ENCODE measurements at places on chromosomes 11 and 22.

DNA sequence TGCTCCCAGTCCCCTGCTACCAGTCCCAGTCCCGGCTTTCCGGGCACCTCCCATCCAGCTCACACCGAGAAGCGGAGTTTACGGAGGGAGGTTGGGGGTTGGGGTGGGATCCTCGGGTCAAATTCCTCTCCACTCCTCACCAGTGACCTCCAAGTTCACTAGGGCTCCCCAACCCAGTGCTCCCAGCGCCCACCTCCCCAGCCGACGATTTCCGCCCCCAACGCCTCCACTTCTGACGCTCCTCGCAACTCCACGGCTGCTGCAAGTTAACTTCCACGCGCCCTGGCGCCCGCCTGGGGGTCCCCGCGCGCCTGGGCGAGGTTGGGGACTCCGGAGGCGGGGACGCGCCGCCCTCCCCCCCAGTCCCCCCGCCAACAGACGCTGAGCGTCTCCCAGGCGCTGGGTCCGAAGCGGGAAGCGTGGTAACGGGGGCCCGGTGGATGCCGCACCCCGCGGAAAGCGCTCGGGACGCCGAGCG, 526 bp downstream of the TPST2 start:
- no peak for DNase-seq

- DNase-seq, result no peak
Measured at GRCh38 chr22:20563466-20563906, 56.1 kb downstream of the MED15 start.

GRCh38 chr11:78372114-78372768, 45.4 kb downstream of the GAB2 start:
- no peak for DNase-seq

GRCh38 chr11:36210529-36210928, 78.7 kb downstream of the COMMD9 start:
- DNase-seq, result no peak

- DNase-seq, result no peak
Measured at GRCh38 chr11:47881145-47881544, 33.0 kb upstream of the NUP160 start.

GRCh38 chr11:43845816-43846215, 34.8 kb upstream of the ALKBH3 start:
- no peak for DNase-seq

DNA sequence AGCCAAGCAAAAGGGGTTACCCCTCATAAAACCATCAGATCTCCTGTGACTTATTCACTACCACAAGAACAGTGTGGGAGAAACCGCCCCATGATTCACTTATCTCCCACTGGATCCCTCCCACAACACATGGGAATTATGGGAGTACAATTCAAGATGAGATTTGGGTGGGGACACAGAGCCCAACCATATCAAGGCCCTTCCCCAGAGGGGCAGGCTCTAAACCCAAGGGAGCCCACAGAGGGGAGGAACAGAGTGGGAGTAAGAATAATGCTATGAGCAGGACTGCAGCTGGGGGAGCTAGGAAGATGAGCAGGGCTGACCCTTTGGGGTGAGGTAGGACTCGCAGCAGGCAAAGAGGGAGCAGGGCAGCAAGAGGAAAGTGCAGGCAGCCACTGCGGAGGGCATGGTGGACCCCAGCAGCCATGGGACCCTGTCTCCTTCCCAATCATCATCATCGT, 59.3 kb downstream of the CD82 start:
- DNase-seq, result no peak

- no peak for DNase-seq
Measured at GRCh38 chr11:122796128-122796717, 42.1 kb upstream of the CRTAM start.

- no peak for DNase-seq
Measured at GRCh38 chr11:44590769-44591168, 25.3 kb downstream of the CD82 start.

- DNase-seq, result no peak
Measured at GRCh38 chr11:108752297-108752751, 87.5 kb downstream of the DDX10 start.

- DNase-seq, result peak; percentile 58
Measured at GRCh38 chr11:75771646-75772410, 3.2 kb downstream of the DGAT2 start.

DNA sequence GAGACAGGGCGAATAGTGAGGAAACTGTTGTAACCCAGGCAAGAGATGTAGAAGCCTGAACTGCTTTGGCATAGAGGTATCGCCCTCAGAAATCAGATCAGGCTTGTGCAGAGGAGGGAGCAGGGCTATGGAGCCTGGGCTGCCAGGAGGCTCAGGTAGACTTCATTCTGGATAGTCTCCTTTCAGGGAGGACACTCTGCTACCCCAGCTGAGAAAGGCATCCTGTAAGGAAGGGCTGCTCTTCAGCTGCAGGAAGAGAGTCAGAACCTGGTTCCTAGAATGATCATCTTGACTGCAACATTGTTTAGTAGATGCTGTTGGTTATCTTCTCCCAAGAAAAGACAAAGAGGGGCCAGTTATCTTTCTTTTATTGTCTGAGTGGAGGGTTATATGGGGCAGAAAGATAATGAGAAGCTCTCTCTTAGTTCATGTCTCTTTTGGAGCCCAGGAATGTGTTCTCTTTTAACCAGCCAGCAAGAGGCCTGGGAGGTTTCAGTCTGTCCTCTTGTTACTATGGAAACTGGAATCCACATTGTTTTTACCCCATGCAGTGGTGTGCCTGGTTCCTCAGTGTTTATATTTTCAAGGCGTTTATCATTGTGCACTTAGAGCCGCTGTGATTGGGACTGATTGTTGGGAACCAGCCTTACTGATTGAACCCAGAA, 95.7 kb downstream of the STIM1 start:
- DNase-seq, result no peak

DNA sequence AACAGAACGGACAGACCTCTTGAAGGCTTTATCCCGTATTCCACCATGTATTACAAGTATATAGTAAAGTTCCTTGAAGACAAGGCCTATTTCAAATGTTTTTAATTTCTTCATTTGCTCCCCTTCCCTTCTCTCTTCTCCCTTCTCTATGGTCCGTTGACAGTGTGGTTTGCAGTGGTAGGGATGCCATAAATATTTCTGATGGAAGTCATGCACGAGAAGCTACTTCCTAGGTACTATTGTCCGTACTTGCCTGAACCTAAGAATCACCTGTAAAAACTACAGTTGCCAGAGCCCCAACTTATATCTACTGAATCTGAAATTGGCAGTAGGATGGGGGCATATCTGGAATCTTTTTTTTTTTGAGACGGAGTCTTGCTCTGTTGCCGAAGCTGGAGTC, 2.8 kb downstream of the PISD start:
- DNase-seq, result no peak

DNA sequence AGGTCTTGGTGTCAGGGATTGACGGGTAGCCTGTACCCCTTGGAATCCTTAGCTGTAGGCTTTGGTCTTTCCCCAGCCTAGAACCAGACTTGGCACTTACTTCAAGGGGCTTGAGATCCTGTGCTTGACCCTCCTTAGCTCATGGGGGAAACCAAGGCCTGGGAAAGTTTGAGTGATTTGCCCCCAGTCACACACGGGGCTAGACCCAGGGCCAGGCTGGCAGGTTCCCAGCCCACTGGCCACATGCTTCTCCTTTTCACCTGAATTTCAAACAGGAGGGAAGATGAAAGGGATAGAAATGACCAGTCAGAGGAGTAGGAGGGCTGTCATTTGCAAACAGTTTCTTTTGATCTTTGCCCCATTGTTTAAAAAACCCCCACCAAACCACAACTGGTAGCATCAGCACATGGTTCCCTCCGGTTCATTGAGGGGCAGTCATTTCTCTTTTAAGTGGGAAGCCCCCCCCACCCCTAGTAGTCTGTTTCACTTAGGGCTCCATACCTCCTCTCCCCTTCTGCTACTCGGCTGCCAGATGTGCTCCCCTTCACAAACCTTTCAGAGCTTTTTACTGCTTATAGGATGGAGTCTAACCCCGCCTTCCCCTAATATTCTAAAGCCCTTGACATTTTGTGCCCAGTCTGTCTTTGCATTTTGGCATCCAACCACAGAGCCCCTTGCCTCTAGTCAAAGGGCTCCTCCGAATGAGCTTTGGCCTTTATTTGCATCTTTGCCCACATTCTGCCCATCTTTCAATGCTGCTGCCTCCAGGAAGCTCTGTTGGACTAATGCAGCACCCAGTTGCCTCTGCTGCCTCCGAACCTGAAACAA, 37.6 kb downstream of the ZNRF3 start:
- no peak for DNase-seq

DNA sequence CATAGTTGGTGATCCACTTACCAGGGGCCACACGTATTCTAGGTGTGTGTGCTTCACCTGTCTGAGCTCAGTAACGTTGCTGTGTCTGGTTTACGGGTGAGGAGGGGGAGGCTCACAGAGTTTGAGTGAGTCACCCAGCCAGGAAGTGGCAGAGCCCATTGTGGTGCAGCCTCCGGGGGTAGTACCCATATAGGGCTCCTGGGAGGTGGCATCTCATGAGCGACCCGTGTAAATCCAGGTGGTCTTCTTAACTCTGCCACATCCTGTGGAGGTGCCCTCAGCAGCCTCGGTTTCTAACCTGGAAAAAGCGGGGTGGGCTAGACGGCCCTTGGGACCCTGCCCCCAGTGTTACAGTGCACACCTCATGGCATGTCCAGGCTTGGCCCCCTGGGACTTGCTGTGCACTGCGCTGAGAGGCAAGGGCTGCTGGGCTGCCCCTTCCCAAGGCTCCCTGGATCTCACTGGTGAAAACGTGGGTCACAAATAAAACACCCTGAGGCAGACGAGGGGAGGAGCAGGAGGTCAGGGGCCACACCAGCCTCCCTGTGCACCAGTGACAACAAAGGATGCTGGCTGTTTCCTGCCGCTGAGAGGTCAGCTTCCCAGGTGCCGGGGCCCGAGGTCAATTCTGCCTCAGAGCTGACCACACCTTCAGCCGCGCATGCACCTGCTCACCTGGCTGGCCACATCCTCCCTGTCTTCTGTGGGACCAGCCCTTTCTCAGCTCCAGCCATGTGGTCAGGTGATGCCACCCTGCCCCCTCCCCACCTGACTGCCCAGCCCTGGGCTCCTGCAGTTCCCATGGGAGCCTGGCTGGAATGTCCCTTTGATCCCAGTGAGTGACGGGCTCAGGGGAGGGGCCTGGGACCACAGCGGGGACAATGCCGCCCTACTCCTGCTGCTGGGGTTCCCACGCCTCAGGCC, 305.1 kb downstream of the CTTN start:
- DNase-seq, result no peak

DNA sequence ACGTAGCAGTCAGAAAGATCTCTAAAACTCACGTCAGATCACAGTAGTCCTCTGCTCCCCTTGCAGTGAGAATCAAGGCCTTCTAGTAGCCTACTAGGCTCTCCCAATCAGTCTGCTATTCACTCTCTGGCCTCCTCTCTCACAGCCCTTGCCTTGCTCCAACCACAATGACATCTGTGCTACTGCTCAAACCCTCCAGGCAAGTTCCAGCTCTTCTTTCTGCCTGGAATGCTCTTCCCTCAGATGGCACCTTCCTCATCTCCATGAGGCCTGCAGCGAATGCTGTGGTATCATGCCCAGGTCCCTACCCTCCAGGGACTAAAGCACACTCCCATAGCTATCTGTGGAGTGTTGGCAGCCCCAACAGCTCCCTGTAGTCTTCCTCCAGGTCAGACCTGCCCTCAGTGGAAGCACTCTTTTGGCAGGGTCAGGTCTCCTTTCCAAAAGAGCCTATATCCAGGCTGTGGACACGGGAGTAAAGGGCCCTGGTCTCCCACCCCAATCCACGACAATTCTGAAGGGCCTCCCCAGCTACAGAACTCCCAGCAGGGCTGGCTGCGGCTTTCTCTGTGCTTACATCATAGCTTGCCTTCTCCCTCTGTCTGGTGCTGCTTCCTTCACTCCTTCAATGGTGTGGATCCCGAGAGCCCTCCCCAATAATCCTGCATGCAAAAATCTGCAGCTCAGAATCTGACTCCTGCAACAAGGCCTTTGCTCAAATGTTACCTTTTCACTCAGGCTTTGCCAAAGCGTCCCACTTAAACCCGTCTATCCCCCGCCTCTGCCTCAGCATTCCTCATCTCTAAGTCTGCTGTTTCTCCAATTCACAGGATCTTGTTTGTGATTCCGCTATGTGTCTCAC, 8.9 kb downstream of the HIRA start:
- DNase-seq, result no peak

GRCh38 chr11:66454247-66454646, 12.5 kb upstream of the PELI3 start:
- no peak for DNase-seq

- no peak for DNase-seq
Measured at GRCh38 chr11:76772100-76772782, 10.9 kb upstream of the TSKU start.

- no peak for DNase-seq
Measured at GRCh38 chr22:31106001-31106571, 1.3 kb downstream of the SELENOM start.

GRCh38 chr22:48177631-48178030, 1415.2 kb downstream of the TBC1D22A start:
- DNase-seq, result no peak

GRCh38 chr11:64845129-64845775, 799 bp upstream of the CDC42BPG start:
- DNase-seq, result no peak

DNA sequence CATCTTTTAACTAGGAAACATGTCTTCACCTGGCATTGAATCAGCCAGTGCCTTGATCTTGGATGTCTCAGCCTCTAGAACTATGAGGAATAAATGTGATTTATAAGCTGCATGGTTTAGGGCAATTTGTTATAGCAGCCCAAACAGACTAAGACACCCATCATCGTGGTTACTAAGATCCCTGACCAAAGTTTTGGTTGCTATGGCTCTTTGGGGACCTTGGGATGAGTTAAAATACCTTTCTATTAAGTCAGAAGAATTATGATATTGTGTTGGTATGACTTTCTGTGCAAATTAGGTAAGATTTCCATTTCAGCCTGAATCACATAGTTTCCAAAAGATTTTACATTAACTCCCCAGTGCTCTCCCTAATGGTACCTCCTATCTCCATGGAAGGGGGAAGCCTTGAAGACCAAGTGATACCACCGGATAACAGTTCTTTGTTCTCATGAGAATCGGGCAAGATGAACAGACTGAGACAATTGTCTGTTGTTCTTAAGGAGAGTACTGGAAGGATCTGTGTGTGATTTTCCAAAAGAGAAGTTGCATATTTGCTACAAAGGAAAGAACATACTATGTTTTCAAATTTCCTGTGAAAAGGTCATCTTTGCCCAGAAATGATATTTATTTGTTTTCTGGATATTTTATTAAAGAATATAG, 60.4 kb upstream of the UBASH3B start:
- DNase-seq, result no peak
